T-helper 22 cell (primary cell): ENCODE measurements at places on chromosomes 7 and 10.

GRCh38 chr10:14371581-14371980 is 40.9 kb upstream of the FRMD4A start:
- no peak for DNase-seq

DNA sequence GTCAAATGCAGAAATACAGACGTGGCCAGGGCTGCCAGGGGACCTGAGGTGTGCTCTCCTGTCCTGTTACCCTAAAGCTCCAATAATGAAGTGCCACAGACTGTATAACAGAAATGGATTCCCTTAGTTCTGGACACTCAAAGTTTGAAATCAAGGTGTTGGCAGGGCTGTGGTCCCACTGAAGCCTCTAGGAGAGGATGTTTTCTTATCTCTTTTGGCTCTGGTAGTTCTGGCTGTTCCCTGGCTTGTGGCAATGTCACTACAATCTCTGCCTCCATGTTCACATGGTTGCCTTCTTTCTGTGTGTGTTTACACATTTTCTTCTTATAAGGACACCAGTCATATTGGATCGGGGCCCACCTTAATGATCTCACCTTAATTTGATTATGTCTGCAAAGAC is 15.3 kb upstream of the EEPD1 start:
- no peak for DNase-seq

GRCh38 chr7:127629268-127629854 is 11.4 kb upstream of the PAX4 start:
- no peak for DNase-seq

DNA sequence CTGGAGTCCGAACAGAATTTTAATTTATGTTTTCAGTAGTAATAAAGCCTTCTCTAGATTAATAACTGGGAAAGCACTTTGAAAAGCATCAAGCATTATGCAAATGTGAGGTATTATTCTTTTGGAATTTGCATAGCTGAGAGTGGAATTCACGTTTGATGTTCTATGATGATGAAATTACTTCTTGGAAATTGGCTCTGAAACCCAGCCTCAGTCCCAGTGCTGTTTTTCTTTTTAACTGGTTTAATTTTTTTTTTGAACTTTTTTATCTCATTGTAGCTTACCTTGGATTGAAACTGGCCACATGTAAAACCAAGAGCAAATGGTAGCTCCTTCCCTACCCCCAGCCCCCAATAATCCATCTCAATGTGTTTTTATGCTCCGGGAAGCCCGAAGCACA is 1.2 kb downstream of the TBXAS1 start:
- DNase-seq, result no peak

- no peak for DNase-seq
These were observed 64.8 kb downstream of the SORBS1 start for GRCh38 chr10:95496246-95496911.

- DNase-seq, result no peak
These were observed 113.9 kb downstream of the IPMK start for GRCh38 chr10:58153751-58154150.

DNA sequence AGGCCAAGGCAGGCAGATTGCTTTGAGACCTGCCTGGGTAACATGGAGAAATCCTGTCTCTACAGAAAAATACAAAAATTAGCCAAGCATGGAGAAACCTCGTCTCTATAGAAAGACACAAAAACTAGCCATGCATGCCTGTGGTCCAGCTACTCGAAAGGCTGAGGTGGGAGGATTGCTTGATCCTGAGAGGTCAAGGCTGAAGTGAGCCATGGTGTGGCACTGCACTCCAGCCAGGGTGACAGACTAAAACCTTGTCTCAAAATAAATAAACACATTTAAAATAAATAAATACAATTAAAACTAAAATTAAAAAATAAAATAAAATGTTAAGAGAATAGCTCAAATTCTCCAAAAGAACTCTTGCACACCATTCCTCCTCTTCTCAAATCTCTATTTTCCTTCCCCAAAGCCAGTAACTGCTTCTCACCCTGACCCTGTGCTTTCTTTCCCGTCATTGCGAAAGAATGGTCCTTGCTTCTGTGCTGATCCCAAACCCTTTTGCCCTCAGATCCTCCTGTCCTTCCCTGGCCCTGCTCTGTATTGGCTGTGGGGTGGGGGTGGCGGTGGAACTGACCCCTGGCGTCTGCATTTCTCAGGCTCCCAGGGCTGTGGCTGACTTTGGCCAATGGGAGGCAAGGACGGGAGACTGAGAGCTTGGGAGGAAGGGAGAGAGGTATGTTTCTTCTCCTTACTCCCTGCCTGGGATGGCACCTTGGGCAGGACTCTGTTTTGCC is 12.4 kb downstream of the SRGN start:
- no peak for DNase-seq

GRCh38 chr10:132062116-132062515 is 3.6 kb upstream of the JAKMIP3 start:
- no peak for DNase-seq

GRCh38 chr7:99615989-99616358 is 772 bp upstream of the ZSCAN25 start:
- DNase-seq, result no peak

DNA sequence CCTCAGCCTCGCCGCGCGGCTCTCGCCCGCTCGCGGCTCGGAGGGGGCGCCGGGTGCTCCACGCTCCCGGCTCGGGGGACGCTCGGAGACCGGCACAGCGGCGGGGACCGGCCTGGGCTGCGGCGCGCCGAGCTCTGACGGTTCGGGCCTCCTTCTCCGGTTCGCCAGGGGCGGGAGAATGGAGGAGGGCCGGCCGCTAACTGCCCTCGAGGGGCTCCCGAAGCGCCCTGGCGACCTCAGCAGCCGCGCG is 232 bp upstream of the GRID1 start:
- no peak for DNase-seq

DNA sequence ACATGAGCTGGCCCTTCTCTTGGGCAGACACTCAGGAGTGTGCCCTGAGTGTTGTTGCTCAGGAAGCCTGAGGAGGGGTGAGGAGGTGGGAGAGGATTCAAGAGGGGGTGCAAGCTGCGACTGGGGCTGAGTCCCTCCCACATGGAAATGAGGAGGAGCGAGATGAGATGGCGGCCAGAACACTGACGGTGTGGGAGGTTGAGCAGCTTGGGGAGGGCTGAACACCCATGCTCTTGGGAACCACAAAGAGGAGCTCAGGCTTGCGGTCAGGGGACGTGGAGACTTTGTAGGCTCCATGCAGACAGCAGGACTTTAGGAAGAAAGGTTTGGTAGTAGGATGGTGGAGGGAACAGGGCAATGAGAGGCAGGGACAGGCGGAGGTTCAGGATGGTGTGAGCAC is 163.2 kb upstream of the SHH start:
- DNase-seq, result no peak

DNA sequence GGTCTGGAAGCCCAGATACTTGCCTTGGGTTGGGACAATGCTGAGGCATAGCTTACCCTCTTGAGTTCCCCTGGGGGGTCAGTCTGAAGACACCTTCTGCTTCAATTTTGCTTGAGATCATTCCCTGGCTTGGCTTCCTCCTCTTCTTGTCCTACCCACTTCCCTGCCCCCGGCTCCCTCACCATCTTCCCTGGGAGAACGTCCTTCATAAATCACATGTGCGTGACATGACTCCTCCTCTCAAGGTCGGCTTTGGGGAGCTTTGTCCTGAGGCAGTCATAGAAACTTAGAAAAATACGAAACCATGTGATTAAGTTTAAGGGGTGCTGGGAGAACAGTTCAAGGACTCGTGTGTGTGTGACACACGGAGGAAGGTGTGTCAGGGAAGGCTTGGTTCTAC is 122.6 kb downstream of the SH2D4B start:
- no peak for DNase-seq

DNA sequence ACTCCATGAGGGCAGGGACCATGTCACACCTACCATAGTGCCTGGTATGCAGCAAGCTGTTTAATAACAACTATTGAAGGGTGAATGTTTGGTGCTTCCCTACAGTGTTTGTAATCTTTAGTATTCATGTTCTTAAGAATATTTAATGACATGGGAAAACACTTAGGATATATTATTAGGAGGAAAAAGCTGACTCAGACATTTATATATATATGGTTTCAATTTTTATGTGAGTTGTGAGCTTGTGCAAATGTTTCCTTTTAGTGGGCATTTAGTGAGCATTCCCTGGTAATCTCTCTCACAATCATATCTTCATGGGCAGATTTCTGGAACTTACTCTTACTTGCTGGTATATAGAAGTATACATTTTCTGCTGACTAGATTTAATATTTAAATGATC is 359.1 kb downstream of the EXOC4 start:
- no peak for DNase-seq

GRCh38 chr7:42142089-42142488 is 94.9 kb downstream of the GLI3 start:
- no peak for DNase-seq

GRCh38 chr10:113226399-113226798 is 276.4 kb downstream of the TCF7L2 start:
- no peak for DNase-seq

DNA sequence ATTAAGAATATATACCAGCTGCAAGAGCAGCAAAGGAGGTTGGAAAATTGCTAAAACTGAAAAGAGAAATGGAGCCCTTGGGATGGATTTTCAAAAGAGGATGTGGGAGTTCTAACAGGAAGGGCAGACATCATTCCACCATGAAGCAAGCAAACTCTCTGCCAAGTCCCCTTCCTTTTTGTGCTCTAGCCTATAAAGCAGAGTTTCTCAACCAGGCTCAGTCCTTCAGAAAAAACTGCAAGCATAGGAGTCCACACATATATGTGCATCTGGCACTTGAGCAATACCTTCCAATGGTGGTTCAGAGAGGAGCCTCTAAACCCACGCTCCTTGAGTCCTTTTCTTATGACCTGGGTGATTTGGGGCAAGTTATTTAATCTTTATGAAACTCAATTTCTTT is 98.6 kb upstream of the MKX start:
- no peak for DNase-seq

- no peak for DNase-seq
These were observed 128.4 kb downstream of the ABCA13 start for GRCh38 chr7:48299580-48300169.

- no peak for DNase-seq
These were observed 52.1 kb upstream of the CAV2 start for GRCh38 chr7:116447436-116447835.

DNA sequence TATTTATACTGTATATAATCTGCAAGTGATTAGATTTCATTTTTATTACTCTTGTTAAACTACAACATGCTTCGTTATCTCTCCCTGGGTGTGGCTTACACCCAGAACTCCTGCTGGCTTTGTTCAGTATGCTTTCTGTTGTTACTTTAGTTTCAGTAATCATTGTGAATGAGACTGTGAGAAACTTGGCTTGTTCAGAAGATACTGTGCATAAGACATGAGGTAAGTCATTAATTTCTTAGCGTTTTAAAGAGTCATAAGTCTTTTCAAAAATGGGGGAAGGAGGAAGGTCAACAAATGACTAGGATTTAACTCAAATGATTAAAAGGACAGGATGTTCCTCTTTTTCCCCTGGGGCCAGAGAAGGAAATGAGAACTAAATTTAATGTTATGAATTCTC is 11.6 kb upstream of the ADD3 start:
- DNase-seq, result no peak

DNA sequence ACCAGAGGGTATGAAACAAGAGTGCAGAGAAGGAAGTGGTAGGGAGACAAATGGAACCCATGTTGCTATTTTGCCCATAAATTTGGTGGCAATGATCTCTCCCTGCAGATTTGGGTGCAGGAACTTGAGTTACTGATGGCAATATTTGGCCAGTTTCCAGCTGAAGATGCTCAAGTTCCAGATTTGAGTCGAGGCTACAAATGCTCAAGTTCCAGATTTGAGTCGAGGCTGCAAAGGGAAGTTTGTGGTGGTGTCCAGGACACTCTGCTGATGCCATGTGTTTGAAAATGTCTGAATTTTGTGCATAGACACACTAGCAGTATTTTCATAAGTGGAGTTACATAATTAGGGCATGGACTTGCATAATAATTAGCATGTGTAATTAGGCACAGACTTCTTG is 40.8 kb downstream of the TBXAS1 start:
- DNase-seq, result no peak

DNA sequence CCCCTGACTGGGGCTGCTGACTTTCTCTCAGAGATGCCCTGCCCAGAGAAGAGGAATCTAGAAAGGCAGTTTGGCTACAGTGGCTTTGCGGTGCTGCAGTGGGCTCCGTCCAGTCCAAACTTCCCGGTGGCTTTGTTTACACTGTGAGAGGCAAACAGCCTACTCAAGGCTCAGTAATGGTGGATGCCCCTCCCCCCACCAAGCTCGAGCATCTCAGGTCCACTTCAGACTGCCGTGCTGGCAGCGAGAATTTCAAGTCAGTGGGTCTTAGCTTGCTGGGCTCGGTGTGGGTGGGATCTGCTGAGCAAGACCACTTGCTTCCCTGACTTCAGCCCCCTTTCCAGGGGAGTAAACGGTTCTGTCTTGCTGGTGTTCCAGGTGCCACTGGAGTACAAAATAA is 734.5 kb upstream of the LRRN3 start:
- no peak for DNase-seq

- no peak for DNase-seq
These were observed 256.6 kb upstream of the SEMA3C start for GRCh38 chr7:81175275-81175940.

GRCh38 chr7:34153656-34154270 is 248.4 kb downstream of the BMPER start:
- DNase-seq, result no peak

GRCh38 chr7:28776463-28777157 is 181.5 kb downstream of the TRIL start:
- DNase-seq, result no peak

DNA sequence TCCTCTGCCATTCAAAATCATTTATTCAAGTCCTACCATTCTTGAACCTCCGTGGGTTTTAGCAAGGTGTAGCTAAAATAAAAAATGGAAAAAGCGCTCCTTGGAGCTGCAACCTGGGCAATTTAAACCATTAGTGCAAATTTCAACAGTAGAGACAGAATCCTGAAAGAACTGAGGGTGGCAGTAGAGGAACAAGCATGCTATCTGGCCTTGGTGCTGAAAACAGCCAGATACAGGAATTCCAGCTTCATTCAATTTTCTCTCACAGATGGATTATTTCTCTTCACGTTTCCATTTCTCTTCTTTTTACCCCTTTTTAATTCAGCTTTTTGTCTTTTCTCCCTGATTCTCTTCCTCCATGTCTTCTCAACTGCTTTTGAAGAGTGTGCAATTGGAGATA is 77.7 kb downstream of the OTUD1 start:
- no peak for DNase-seq

- DNase-seq, result no peak
These were observed 144.6 kb downstream of the ST7 start for GRCh38 chr7:117097860-117098259.

DNA sequence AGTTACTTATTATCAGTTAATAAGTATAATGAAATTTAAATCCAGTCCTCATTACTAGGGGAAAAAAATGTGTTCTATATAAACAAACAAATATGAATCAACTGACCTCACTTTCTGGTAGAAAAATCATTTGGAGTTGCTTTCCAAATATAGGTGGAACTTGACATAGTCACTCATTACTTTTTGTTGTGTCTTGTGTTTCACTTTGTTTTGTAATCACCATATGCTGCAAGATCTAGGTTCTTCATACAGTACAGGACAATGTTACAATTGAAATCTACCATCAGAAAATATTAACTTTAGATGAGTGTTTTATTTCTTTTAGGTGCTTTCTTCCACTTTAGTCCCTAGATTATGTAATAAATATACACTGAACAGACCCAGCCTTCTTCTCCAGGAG is 16.9 kb downstream of the TFEC start:
- DNase-seq, result no peak
